Thymus (tissue), 14 donors: ENCODE measurements at places on chromosomes 16 and 17.

GRCh38 chr16:84252184-84252583 is 12.4 kb upstream of the KCNG4 start:
- no peak for DNase-seq
- peaks cover 2% of the 10 kb centered on the region for H3K27me3 ChIP-seq
- H3K4me3 ChIP-seq: no peak overlapping the region
- H3K4me1 ChIP-seq: no peaks in the 10 kb centered on the region
- H3K27ac ChIP-seq: no peak overlapping the region

DNA sequence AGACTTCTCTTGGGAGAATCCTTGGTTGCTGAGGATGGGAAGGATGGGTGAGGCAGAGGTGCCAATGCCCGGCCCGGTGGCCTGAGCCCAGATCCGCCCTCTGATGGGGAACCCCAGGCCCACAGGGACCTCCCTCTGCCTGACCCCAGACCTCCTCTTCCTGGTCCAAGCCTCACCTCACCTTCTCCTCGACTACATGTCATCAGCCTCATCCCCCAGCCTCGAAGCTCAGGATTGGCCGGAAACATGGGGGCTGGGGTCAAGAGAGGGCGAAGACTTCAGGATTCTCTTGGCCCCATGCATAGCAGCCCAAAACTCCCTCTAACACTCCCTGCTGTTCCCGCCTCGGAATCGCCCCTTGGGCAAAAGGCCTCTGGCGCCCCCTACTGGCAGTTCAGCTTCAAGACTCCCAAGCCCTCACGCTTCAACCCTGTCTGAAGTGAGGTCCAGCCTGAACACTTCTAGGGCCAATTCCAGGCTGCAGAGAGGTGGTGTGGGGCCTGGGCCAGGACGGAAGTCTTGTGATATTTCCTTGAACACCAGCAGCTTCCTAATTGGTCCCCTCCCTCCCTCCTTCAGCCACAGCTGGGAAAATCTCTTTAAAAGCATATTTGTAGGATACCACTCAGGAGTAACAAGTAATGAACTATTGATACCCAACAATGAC is 47.2 kb downstream of the ARHGAP27 start:
- no peak overlapping the region for H3K4me3 ChIP-seq
- no peaks in the 10 kb centered on the region for H3K27me3 ChIP-seq
- peak; percentile 77 for DNase-seq
- H3K4me1 ChIP-seq: peaks cover 30% of the 10 kb centered on the region
- no peak overlapping the region for H3K27ac ChIP-seq

GRCh38 chr16:24917891-24918290 is 72.1 kb downstream of the SLC5A11 start:
- no peak for DNase-seq
- no peak overlapping the region for H3K27ac ChIP-seq
- no peaks in the 10 kb centered on the region for H3K27me3 ChIP-seq
- H3K36me3 ChIP-seq: peaks cover 11% of the 10 kb centered on the region
- H3K4me1 ChIP-seq: no peaks in the 10 kb centered on the region

DNA sequence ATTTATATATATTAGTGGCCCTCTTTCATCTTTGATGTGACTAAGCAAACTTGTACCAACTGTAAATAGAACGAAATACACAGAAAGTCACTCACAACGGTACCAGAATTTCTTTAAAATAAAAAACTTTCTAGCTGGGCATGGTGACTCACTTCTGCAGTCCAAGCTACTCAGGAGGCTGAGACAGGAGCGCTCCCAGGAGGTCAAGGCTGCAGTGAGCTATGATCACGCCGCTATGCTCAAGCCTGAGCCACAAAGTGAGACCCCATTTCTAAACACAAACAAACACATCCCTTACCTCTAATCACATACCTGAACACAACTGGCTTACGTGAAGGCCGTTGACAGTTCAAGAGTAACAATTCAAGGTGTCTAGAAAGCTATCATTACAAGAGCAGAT is 29.7 kb downstream of the STAT5B start:
- DNase-seq: no peak
- peaks cover 13% of the 10 kb centered on the region for H3K4me1 ChIP-seq
- H3K27me3 ChIP-seq: no peaks in the 10 kb centered on the region

GRCh38 chr16:4166821-4167220 is 50.6 kb upstream of the ADCY9 start:
- no peak overlapping the region for H3K27ac ChIP-seq
- no peak overlapping the region for H3K4me3 ChIP-seq
- no peaks in the 10 kb centered on the region for H3K4me1 ChIP-seq

DNA sequence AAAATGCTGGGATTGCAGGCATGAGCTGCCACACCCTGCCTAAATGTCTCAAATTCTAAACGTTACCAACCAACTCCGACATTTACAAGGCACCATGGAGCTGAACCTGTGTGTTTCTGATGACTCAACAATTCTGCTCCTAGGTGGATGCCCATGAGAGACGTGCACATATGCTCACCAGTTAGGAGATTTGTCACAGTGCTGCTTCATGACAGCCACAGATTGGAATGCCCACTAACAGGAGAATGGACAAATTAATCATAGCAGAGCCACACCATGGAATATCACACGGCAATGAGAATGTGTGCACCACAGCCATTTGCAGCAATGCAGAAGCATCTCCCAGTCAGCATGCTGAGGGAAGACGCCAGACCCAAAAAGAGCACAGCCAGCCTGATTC is 8.0 kb upstream of the KCNG4 start:
- DNase-seq: no peak
- H3K4me1 ChIP-seq: no peaks in the 10 kb centered on the region
- H3K27me3 ChIP-seq: peaks cover 2% of the 10 kb centered on the region
- H3K36me3 ChIP-seq: no peaks in the 10 kb centered on the region
- H3K27ac ChIP-seq: no peak overlapping the region
- H3K4me3 ChIP-seq: no peak overlapping the region

DNA sequence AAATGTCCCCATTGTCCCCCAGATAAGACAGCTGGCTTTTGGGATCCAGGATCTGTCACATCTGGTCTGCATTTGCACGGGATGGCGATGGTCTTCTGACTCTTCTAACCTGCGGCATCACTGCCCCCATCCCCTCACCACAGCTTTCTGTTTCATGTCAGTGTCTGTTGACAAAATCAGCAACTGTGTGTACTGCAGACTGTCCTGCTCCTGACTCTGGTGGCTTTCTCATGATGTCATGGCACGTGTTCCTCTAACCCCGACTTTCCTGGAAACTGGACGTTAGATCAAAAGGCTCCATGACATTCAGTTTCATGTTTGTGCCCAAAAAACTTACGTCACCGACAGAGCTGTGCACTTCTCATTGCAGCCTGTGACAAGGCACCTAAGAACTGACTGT is 30.1 kb upstream of the CPNE2 start:
- no peak for DNase-seq
- H3K27me3 ChIP-seq: no peaks in the 10 kb centered on the region
- no peak overlapping the region for H3K4me3 ChIP-seq
- H3K4me1 ChIP-seq: no peaks in the 10 kb centered on the region
- peaks cover 17% of the 10 kb centered on the region for H3K36me3 ChIP-seq

DNA sequence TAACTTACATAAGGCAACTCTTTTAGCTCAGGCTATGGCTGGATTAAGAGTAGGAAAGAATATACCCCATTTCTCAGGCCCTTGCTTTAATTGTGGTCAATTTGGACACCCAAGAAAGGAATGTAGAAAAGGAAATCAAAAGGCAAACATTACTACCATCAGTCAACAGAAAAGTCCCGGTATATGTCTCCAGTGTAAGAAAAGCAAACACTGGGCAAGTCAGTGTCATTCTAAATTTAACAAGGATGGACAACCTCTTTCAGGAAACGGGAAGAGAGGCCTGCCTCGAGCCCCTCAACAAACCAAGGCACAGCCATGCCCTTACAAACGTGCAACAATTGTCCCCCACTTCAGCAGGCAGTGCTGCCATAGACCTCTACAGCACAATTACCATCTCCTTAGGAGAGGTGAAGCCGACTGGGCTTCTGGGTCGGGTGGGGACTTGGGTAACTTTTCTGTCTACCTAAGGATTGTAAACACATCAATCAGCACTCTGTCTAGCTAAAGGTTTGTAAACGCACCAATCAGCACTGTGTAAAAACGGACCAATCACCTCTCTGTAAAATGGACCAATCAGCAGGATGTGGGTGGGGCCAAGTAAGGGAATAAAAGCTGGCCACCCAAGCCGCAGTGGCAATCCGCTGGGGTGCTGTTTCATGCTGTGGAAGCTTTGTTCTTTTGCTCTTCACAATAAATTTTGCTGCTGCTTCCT is 12.4 kb downstream of the MRPL58 start:
- peaks cover 7% of the 10 kb centered on the region for H3K4me1 ChIP-seq
- H3K27me3 ChIP-seq: no peaks in the 10 kb centered on the region
- H3K36me3 ChIP-seq: peaks cover 26% of the 10 kb centered on the region
- no peak for DNase-seq
- no peak overlapping the region for H3K27ac ChIP-seq
- no peak overlapping the region for H3K4me3 ChIP-seq

- peak overlapping the region; percentile 76 for H3K4me3 ChIP-seq
- H3K4me1 ChIP-seq: peaks cover 20% of the 10 kb centered on the region
- H3K27ac ChIP-seq: no peak overlapping the region
Measured at GRCh38 chr16:1350691-1351090, 987 bp downstream of the TSR3 start.

GRCh38 chr17:67258821-67259468 is 13.9 kb upstream of the HELZ start:
- H3K4me3 ChIP-seq: no peak overlapping the region
- H3K27me3 ChIP-seq: no peaks in the 10 kb centered on the region
- H3K36me3 ChIP-seq: no peaks in the 10 kb centered on the region
- no peak for DNase-seq
- peaks cover 6% of the 10 kb centered on the region for H3K4me1 ChIP-seq

DNA sequence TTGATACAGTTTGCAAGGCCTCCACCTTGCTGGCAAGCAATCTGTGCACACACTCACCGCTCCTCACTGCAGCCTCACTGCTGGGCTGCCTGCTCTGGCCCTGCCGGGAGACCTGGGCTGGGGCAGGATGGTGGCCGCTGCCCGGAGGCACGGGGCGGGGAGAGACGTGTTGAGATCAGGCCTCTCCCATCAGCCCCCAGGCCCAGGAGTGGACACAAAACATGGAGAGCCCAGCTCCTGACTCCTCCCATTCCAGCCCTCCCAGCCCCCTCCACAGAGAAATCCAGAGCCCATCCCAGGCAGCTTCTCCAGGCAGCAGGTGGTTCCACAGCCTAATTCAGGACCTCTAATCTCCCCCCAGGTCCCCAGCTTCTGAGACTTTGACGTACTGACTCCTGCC is 23.1 kb upstream of the RPL38 start:
- H3K36me3 ChIP-seq: no peaks in the 10 kb centered on the region
- no peaks in the 10 kb centered on the region for H3K4me1 ChIP-seq
- no peak for DNase-seq
- H3K4me3 ChIP-seq: no peak overlapping the region

DNA sequence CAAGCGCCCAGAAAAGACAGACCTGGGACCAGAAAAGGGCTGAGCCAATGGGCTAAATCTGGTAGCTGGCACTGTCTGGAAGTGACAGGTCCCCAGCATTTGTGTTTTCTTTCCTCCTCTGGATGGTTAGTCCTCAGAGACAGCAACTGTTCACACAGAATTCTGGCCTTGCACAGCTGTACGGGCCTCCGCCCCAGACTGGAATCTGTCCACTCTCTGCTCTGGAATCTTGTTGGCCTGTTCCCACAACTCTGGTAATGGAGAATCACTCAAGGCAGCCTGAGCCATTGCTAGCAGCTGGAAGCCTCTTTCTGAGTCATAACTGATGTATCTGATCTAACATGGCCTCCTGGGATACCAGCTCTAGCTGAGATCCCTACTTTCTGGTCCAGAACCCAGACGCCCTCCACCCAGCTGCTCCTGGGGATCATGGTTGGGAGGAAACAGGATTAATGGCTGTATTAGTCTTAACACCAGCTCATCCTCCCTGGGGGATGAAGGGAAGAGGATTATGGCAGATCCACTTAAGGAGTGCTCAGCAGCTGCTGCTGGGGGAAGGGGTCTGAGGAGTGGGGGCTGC is 9.1 kb downstream of the ZNF668 start:
- peaks cover 17% of the 10 kb centered on the region for H3K4me1 ChIP-seq
- H3K27ac ChIP-seq: peak overlapping the region; percentile 12
- H3K36me3 ChIP-seq: peaks cover 26% of the 10 kb centered on the region
- no peaks in the 10 kb centered on the region for H3K27me3 ChIP-seq
- no peak for DNase-seq

DNA sequence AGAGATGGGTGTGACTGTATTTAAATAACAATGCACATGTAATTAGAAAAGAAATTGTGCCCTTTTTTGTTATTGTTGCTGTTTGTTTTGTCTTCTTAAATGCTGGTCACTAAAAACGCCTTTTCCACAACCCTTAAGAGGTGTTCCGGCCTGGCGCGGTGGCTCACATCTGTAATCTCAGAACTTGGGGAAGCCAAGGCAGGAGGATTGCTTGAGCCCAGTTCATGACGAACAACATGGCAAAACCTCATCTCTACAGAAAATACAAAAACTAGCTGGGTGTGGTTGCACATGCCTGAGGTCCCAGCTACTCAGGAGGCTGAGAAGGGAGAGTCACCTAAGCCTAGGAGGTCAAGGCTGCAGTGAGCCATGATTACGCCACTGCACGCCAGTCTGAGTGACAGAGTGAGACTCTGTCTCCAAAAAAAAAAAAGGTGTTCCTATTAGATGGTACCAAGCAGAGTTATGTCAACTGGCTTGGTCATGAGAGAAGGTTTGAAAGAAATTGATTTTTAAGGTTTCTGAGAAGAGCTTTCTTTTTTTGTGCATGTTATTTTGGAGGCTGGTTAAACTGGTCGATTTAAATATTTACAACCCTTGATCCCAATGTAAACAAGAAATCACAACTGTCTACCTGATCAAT is 23.5 kb upstream of the RFFL start:
- no peak overlapping the region for H3K4me3 ChIP-seq
- DNase-seq: no peak
- no peak overlapping the region for H3K27ac ChIP-seq
- H3K36me3 ChIP-seq: no peaks in the 10 kb centered on the region
- no peaks in the 10 kb centered on the region for H3K4me1 ChIP-seq
- no peaks in the 10 kb centered on the region for H3K27me3 ChIP-seq

GRCh38 chr16:51337662-51338061 is 186.6 kb upstream of the SALL1 start:
- no peak overlapping the region for H3K4me3 ChIP-seq
- no peaks in the 10 kb centered on the region for H3K36me3 ChIP-seq
- H3K27ac ChIP-seq: no peak overlapping the region
- no peaks in the 10 kb centered on the region for H3K4me1 ChIP-seq
- no peaks in the 10 kb centered on the region for H3K27me3 ChIP-seq

DNA sequence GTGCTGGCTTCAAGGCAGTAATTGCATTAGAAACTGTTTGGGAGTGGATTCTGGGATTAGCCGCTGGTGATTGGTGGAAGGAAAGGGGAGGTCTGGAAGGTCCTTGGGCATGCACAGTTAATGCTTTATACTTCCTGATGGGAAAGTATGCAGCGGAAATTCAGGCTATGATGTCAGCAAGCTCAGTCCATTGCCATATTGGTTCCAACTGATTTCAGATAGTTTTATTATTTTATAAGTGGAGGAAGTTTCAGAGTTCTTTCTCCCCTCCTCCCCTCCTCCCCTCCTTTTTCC is 8.1 kb upstream of the CMTR2 start:
- no peak for DNase-seq
- H3K36me3 ChIP-seq: no peaks in the 10 kb centered on the region
- H3K4me3 ChIP-seq: no peak overlapping the region
- no peak overlapping the region for H3K27ac ChIP-seq
- H3K27me3 ChIP-seq: peaks cover 2% of the 10 kb centered on the region

- no peaks in the 10 kb centered on the region for H3K4me1 ChIP-seq
- no peak for DNase-seq
- no peak overlapping the region for H3K4me3 ChIP-seq
- H3K36me3 ChIP-seq: no peaks in the 10 kb centered on the region
Measured at GRCh38 chr16:24686678-24687077, 42.8 kb upstream of the TNRC6A start.
